CD4-positive, alpha-beta memory T cell (primary cell): ENCODE measurements at places on chromosomes 2 and 18.

- DNase-seq = no peak
Observed at GRCh38 chr18:23906658-23907057, 107.9 kb upstream of the TTC39C start.

DNA sequence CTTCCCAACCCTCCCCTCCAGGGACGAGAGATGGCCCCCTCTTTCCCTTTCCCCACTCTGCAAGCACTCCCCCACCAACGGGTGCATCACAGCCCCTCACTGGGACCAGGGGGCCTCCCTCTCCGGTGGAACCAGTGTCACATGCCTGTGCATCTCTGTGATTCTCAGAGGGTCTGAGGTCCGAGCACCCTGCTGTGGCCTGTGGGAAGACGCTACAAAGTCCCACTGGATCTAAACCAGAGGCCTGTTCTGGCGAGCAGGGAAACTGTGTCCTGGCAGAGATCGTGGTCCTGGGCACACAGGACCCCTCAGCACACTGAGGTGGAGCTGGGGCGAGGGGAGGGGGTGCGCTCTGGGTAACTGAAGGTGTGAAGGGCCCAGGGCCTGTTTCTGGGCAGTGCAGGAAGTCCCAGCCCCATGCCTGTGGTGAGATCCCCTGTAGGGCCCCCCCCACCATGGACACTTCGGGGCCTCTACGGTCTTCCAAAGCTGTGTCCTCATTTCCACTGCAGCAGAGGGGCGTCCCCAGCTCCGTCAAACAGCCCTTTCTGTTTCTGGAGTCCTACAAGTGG lies 8.0 kb downstream of the SNORC start:
- no peak for DNase-seq

DNA sequence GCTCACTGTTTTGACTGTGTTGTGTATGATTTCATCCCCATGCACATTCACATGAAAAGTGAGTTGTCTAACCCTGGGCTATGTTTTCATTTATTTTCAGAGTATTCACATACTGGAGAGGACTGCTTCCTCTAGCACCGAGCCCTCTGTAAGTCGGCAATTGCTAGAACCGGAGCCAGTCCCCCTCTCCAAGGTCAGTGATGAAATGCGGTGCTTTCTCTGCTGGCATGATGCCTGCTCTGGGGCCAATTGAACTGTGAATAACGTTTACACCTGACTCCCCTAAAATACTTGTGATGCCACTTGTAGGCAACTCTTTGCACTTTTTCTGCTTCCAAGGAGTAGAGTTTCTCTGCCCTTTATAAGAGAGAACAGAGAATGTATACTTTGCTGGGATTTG lies 126.9 kb downstream of the PRKRA start:
- DNase-seq = no peak

DNA sequence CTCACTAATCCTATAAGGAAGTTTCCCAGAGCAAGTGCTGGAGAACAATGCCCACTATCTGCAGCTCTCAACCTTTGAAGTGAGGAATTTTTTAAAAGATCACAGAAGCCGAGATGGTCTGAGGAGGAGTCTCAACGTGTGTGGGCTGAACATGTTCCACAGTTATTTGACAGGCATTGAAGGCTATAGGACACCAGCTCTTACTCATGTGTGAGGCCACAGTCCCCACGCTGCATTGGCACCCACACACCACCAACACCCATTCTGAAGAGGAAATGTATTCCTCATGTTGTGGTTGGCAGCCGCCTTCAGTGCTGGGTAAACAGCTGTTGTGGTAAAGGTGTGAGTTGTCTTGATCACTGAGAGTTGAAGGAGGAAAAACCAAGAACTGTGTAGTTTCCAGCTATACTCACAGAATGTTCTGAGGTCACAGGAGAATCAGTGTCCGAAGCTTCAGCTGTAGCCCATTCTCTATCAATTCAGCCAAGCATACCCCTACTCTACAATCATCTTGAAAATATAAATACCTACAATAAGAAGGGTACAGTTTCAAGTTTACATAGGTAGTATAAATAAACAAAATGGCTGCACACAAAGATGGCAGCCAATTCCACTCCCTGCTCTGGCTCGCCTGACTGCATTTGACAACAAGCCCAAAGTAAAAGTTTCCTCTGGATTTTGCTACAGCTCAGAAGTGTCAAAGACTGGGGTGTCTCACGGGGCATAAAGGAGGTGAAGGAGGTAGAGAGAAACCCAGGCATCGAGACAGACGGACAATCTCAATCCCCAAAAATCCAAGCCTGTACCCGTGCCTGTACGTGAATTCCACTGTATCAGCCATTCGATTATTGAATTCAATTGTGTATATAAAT lies 12.1 kb downstream of the CD226 start:
- DNase-seq = peak; percentile 95

- no peak for DNase-seq
Observed at GRCh38 chr2:25250331-25251070, 82.1 kb upstream of the POMC start.

- DNase-seq = no peak
Observed at GRCh38 chr2:202841090-202841867, 30.3 kb downstream of the ICA1L start.

GRCh38 chr2:172182624-172183023 lies 79.9 kb upstream of the DLX2 start:
- no peak for DNase-seq

GRCh38 chr2:241066171-241066892 lies 35.8 kb downstream of the MTERF4 start:
- no peak for DNase-seq

- DNase-seq = no peak
Observed at GRCh38 chr18:35389095-35389618, 12.0 kb upstream of the ZNF396 start.

- no peak for DNase-seq
Observed at GRCh38 chr2:113698892-113699447, 57.5 kb downstream of the SLC35F5 start.

DNA sequence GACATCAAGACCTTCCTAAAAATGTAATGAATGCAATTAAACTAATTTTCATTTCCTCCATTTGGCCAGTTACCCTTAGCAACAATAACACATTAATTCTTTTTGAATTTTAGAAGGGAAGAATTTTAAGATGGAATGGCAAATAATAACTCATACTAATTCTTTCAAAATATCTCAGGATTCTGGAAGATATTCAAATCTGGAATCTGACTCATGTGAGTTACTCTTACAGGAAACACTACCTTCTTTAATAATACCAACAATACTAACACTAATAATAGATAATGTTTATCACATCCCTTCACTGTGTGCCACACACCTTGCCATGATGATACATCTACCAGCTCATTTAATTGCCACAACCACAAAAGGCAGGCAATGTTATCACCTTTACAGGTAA lies 46.4 kb downstream of the ZNF521 start:
- no peak for DNase-seq

DNA sequence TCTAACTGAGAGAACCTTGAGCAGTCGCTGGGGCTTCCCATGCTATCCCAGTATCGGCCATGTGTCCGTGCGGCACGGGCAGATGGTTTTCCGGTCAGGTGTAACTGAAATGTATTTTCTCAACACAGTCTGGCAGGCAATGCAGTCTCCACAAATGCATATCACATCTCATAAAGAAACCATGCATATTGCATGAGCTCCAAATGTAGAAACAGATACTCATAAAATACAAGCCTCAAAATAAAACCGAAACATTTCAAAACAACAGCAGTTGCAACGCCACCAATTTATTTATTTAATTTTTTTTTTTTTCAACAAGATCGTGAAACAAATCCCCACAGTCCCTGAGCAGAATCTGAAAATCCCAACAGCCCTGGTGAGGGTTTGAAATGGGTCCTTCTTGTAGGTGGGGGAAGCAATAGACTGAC lies 299.4 kb downstream of the LPIN1 start:
- DNase-seq = no peak

DNA sequence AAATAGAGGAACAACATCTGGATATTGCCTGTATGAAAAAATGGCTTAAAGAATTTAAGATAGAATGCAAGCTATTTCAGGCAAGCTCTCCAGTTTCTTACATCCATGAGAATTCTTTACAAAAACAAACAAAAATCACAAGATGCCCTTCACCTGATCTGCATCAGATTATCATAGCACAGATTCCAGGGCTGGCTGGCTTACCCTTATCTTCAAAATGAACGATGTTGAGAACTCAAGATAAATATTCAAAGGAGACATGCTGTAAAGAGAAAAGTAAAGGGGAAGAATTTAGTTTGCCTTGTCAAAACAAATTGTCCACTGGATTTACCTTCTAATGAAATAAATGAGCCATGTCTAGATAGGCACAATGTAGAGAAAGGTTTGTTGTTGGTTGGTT lies 18.7 kb upstream of the SLC40A1 start:
- DNase-seq = no peak

DNA sequence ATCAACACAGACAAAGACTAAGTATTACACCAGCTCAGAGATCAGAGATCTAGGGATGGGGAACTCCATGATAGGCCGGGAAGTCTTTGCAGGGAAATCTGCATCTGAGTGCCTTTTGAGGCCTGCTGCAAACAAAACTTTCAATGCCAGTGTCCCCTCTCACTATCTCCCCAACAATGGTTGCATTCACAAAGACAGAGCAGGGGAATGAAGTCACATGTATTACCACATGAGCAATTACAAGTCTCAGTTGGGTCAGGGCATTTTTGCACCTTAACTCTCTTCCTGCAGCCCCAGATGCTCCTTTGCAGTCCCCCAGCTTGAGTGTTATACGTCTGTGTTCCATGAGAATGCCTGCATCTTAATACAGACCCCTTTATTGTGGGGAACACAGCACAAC lies 1.8 kb upstream of the RNF144A start:
- DNase-seq = no peak

GRCh38 chr18:31658670-31659575 lies 25.5 kb downstream of the B4GALT6 start:
- no peak for DNase-seq

DNA sequence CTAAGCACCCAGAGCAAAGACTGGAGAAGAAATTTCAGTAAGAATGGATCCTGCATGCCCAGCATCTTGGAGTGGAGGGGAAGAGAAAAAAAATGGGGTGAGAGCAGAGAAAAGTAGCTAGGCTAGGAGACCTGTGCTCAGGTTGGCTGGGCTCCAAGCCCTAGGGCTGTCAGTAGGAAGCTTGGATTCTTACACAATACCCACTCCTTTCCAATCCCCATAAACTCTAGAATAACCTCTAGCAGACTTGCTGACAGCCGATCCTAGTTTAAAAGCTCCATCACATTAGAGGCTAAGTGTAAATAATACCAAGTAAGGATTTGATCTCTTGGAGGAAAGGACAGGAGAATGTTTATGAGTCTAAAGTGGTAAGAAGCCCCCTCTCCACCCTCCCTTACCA lies 46.2 kb upstream of the NABP1 start:
- no peak for DNase-seq

- no peak for DNase-seq
Observed at GRCh38 chr18:49073437-49073836, 122.7 kb upstream of the SMAD7 start.

GRCh38 chr2:86254576-86255538 lies 55.6 kb downstream of the MRPL35 start:
- no peak for DNase-seq

DNA sequence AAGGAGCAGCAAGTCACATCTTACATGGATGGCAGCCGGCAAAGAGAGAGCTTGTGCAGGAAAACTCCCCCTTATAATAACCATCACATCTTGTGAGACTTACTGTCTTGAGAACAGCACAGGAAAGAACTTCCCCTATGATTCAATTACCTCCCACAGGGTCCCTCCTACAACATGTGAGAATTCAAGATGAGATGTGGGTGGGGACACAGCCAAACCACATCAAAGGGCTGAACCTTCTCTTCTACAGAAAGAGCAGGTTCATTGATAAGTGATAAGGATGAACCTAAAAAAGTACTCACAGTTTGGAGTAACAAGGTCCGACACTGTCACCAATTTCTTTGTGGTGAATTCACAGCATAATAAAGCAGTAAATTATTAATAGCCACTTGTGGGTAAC lies 422.2 kb upstream of the FSIP2 start:
- no peak for DNase-seq

- no peak for DNase-seq
Observed at GRCh38 chr2:28643911-28644334, 107.7 kb upstream of the PPP1CB start.

GRCh38 chr2:237909075-237909695 lies 49.8 kb downstream of the RAMP1 start:
- no peak for DNase-seq

DNA sequence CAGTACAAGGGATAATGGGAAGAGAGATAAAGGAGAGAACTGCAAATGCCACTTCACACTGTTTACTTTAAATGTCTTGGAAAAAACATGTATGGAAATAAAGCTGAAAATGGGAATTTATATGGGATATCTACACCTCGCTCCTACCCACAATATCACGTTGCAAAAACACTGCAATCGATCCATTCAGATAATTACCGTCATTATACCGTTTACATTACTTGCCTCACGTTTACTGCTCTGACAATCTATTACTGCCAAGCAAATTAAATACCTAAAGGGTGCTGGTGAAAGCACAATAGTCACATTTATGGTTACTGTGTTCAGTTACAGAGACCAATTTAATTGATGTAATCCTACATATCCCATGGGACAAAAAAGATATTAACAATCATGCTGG lies 214.7 kb upstream of the LYPD1 start:
- DNase-seq = no peak

DNA sequence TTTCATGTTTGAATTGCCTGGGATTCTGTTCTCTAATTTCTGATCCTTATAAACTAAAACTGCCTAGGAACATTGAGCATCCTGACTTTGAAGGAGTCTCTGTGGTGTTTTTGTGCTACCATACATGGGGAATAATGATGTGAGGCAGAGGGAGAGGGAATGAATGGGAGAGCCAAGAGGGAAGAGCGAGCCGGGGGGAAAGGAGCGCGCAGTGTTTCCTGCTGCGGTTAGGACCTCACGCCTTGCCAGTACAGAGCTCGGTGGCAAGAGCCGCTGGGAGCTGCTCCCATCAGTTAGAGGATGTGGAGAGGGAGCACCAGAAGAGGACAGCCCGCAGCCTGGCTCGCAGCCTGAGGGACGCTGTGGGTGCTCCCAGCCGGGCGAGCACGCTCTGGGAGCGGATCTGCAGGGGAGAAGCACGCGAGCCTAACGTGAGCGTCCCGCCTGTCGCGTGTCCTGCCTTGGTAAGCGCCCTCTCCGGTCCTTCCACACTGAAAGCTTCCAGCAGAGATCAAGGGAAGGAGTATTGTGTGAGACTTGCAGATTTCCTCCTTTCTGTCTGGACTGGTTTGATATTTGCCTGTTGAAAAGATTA lies 114.7 kb downstream of the FAM210A start:
- no peak for DNase-seq

- DNase-seq = no peak
Observed at GRCh38 chr2:232896111-232896510, 26.0 kb downstream of the SNORC start.
